Aorta (tissue), 5 donors: ENCODE measurements at places on chromosomes 3 and 15. TPM values are rescaled to one million over a fixed set of nuclear protein-coding genes. Genes with fewer than 3 reads are reported as not detected.

GRCh38 chr3:24323272-24323671 is 171.4 kb downstream of the THRB start:
- H3K27me3 ChIP-seq = no peaks in the 10 kb centered on the region
- H3K4me1 ChIP-seq = peaks cover 1% of the 10 kb centered on the region
- H3K36me3 ChIP-seq = no peaks in the 10 kb centered on the region
- no peak overlapping the region for H3K4me3 ChIP-seq
- no peak for DNase-seq

- H3K4me1 ChIP-seq = no peaks in the 10 kb centered on the region
- H3K27me3 ChIP-seq = no peaks in the 10 kb centered on the region
- DNase-seq = no peak
- H3K36me3 ChIP-seq = no peaks in the 10 kb centered on the region
Observed at GRCh38 chr15:89492934-89493631, 3.3 kb downstream of the RHCG start.

DNA sequence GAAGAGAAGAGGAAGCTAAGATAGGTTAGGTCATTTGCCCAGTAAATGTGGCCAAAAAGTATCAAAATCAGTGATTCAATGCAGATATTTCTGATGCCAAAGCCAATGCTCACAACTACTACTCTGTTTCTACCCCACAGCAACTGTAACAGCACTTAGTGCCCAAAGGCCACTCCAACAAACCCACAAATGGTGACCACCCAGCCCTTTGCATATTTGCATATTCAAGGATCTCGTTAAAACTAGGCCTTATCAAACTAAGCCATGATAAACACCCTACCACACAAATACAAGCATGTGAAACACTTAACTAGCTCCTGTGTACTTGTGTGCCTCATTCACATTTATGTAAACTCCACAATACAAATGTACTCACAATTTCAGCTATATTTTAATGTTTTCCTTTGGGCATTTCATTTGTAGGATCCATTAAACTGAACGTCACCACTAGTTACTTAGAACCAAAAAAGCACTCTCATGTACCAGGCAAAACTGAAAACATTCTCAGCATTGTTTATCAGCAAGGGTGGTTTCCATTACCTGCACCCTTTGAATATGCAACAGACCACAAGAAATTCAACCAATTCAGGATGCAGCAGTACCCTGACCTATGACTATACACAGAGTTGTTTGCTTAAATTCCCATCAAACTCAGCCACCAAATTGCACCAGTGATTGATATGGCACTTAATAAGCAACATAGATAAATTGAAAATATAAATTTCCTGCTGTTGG is 111.2 kb upstream of the STT3B start:
- H3K27ac ChIP-seq = no peak overlapping the region
- DNase-seq = no peak
- no peak overlapping the region for H3K4me3 ChIP-seq
- H3K36me3 ChIP-seq = no peaks in the 10 kb centered on the region

DNA sequence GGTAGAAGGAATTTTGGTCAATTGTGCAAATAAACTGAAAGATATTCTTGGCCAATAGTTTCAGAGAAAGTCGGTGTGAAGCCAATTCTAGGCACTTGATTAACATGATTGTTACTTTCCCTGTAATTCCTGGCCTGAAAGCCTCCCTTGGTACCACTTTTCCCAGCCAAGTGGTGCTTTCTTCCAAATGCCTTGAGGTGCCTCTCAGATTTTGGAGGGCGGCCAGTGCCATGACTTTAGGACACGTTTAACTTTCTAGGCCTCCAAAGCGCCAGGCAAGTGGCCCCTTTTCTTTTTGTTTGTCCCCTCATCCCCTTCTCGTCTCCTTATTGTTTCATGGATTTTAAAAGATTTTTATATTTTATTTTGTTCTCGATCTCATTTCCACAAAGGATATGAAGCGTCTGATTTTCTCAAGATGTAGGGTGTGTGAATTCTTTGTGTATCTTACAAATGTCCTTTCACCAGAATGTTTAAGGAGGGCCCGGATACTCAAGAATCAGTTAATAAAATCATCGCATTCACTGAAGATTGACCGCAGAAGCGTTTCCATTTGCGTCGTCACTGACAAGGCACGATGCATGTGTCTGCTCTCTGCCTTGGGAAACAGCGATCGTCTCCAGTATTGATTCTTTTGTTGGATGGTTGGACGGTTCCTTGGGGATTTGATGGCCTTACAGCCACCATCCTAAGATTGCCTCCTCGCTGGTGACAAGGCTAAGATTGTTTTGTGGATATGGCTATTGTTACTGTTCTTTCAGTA is 87.8 kb downstream of the ASB7 start:
- H3K27ac ChIP-seq = no peak overlapping the region
- H3K4me3 ChIP-seq = no peak overlapping the region
- H3K27me3 ChIP-seq = no peaks in the 10 kb centered on the region

DNA sequence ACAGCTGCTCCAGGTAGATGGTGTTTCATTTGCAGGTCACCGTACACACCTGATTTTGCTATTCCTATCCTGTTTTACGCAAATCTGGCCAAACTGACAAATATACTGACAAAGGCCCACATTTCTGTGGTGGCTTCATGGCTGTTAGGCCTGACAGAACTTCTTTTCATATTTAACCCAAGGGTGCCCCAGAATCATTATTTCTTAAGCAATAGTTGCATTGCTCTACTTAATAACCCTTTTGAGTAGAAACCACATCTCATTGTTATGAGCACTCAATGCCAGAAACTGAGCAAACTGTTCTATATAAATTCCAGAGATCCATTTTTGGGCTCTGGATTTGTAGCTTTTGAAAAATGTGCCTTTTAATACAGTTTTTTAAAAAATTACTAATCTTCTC is 19.4 kb downstream of the ASTE1 start:
- H3K36me3 ChIP-seq = no peaks in the 10 kb centered on the region
- no peak overlapping the region for H3K27ac ChIP-seq
- H3K4me1 ChIP-seq = no peaks in the 10 kb centered on the region
- H3K27me3 ChIP-seq = no peaks in the 10 kb centered on the region
- no peak overlapping the region for H3K4me3 ChIP-seq

GRCh38 chr3:89360156-89360555 is 252.7 kb downstream of the EPHA3 start:
- H3K27ac ChIP-seq = no peak overlapping the region
- no peaks in the 10 kb centered on the region for H3K4me1 ChIP-seq
- DNase-seq = no peak
- H3K36me3 ChIP-seq = no peaks in the 10 kb centered on the region
- H3K4me3 ChIP-seq = no peak overlapping the region
- H3K27me3 ChIP-seq = no peaks in the 10 kb centered on the region

The PLA1A gene
- total RNA-seq = 2.1 TPM

The BCL6 gene
- 136 TPM for total RNA-seq

The FAM174B gene
- total RNA-seq = 16.0 TPM

The BUB1B gene
- 5.0 TPM for total RNA-seq
